ENCODE measurements at places on chromosomes 3 and 15.

GRCh38 chr3:134381831-134382442, 7.7 kb upstream of the AMOTL2 start:
- DNase-seq = no peak

DNA sequence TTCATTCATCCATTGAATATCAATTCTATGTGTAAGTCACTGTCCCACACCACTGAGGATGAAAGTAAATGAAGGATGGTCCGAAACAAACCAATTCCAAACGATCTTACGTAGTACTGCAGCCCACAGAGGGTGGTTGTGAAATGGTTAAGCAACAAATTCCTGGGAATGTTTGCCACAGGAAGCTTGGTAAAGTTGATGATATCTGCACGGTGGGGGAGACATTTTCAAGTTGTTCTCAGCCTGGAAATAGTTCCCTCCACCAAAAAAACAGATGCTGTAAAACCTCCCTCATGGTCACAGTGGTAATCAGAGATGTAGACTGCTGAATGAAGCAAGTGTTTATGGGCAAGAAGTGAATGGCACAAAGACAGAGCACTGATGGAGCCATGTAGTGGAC, 35.9 kb upstream of the BNC1 start:
- DNase-seq = no peak

DNA sequence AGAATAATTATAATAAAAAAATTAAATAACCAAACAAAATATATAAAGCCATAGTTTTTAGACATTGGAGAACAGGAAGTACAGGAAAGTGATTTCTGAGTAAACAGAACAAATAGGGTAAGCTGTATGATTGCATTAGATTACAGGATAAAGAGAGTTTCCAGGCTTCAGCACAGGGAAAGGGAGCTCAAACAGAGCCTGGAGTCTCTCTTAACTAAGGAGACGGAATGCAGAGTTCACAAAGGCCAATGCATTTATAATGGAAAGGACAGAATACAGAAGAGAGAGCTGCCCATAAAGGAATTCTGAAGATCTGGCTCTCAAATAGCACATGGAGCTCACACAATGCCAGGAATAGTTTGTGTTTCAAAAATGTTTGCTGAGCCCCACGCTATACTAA, 42.0 kb upstream of the OTOL1 start:
- no peak for DNase-seq

- no peak for DNase-seq
These were observed 27.1 kb downstream of the IL20RB start for GRCh38 chr3:136984837-136985236.

DNA sequence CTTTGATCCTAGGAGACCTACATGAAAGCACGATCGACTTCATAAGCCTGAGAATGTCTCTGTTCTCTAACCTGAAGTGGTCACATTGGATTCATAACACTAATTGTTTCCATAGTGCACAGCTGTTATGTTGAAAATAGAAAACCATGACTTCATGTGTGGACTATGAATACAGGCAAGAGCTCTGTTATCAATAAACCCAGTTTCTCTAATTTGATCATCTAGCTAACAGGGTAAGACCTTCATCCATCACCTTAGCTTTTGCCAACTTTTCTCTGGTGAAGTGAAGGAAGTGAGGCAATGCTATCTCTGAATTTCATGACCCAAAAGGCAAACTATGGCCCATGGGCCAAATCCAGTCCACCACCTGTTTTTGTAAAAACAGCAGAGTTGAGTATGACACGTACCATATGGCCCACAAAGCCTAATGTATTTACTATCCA, 27.2 kb downstream of the ABI3BP start:
- no peak for DNase-seq

- DNase-seq = no peak
These were observed 19.1 kb downstream of the ZNF710 start for GRCh38 chr15:90020021-90020735.

DNA sequence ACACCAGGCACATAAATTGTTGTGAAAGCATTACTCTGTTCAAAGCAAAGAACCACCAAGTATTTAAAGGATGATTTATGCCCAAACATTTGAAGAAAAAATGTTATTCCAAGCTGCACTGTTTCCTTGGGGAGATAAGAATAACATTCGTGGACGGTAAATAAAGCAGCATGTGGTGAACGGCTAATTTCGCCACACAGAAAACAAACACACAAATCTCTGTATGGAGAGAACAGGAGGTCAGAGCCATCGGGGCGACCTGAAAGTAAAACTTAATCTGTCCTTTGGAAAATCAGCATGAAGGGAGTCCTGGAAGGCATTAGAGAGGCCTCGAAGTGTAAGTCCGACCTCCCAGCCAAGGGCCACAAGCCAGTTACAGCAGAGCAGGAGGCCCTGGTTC, 27.1 kb upstream of the GABRG3 start:
- no peak for DNase-seq
